ENCODE measurements at places on chromosomes 4 and X.

- no peaks in the 10 kb centered on the region for H3K27me3 ChIP-seq
- H3K4me1 ChIP-seq, result no peaks in the 10 kb centered on the region
- no peak for DNase-seq
- no peak overlapping the region for H3K27ac ChIP-seq
- no peaks in the 10 kb centered on the region for H3K36me3 ChIP-seq
- no peak overlapping the region for H3K4me3 ChIP-seq
Observed at GRCh38 chr4:154084864-154085263, 296.0 kb upstream of the SFRP2 start.

DNA sequence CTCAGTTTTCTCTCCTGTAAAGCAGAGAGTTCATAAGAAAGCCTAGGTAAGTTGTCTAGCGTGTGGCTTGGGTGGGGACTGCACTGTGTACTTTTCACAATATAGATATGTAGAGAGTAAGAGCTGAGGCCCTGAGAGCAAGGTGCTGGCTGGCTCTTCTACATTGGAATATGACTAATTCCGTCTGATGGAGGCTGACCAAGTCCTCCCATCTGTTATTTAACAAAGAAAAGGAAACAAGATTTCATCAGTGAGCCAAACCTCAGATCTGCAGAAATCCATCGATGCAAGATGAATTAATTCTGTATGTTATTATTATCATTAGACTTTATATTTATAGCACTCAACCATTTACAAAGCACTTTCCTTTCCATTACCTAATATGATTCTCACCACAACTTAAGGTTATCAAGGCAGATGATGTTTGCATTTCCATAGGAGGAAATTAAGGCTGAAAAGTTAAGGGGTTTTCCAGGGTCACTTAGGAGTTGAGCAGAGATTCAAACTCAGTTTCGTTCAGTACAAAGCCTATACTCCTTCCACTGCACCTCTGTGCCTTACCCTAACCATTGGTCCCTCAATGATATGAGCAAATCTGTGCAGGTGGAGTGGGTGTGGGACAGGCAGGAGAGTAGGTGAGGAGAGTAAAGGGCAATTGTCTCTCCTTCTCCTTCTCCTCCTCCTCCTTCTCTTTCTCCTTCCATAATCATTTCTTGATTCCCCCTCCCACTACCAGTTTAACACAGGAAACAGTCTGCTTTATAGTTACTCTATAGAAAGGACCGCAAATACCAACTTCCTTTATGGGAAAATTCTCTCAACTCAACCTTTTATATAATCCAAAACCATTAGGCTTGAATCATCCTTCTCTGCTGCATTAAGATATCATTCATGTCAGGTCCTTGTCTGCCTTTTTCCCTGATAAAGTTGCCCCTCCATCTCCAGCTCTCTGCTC, 27.6 kb upstream of the SRD5A3 start:
- H3K36me3 ChIP-seq, result no peaks in the 10 kb centered on the region
- no peak overlapping the region for H3K27ac ChIP-seq
- H3K4me3 ChIP-seq, result no peak overlapping the region
- H3K4me1 ChIP-seq, result peaks cover 17% of the 10 kb centered on the region

DNA sequence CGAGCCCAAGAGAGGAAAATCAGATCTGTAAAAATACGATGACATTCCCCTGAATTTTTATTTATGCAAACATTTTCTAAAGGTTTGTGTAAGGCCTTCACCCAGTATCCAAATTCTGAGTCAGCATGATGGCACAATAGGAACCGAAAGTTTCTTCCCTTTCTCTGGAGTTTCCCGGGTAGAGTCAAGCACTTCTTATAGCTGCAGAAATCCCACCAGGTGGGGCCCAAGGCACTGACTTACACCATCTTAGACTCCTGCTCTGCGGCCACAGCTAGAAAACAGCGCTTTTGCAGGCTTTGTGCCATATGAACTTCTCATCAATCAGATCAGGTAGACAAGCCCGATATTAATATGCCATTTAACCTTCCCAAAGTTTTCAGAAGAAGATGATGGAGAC, 13.4 kb downstream of the LEF1 start:
- no peak overlapping the region for H3K4me3 ChIP-seq
- peak; percentile 49 for DNase-seq
- no peaks in the 10 kb centered on the region for H3K36me3 ChIP-seq
- H3K4me1 ChIP-seq, result no peaks in the 10 kb centered on the region
- no peak overlapping the region for H3K27ac ChIP-seq

DNA sequence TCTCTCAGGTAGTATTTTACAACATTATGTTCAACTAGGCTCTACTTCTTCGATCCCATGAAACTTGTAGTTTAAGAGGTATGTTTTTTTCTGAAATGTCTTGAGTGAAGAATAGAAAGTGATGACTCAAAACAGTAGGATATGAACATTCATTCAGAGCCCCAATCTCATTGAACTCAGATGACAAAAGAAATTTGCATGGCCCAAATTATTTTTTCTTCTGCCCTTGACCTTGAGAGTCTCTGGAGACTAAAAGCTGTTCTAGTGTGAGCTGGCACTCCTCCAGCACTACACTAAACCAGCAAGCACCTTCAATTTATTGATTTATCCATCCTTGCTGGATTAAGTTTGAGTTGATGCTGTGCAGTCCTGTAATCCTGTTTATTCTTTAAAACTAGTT, 4.0 kb downstream of the DCLK2 start:
- peaks cover 19% of the 10 kb centered on the region for H3K4me1 ChIP-seq
- no peak overlapping the region for H3K27ac ChIP-seq
- H3K36me3 ChIP-seq, result no peaks in the 10 kb centered on the region
- peaks cover 28% of the 10 kb centered on the region for H3K27me3 ChIP-seq

GRCh38 chr4:168771251-168771650, 238.8 kb downstream of the CBR4 start:
- H3K4me3 ChIP-seq, result no peak overlapping the region
- no peak overlapping the region for H3K27ac ChIP-seq
- H3K36me3 ChIP-seq, result no peaks in the 10 kb centered on the region
- no peak for DNase-seq
- H3K4me1 ChIP-seq, result peaks cover 43% of the 10 kb centered on the region

DNA sequence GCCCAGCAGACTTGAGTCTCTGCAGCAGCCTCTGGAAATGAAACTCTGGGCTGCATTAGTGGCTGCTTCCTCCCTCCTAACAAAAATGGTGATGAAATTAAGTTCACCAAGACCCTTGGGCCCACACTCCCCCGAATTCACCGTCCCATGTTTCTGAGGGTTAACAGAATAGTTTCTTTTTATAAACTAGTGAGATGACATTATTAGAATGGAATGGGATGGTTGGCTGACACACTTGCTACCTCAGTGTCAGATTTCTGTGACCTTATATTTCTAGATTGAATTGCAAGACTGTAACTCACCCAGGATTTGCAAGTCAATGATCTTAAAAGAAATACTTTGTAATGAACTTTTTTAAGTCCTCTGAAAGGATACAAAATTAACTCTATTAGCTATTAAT, 127.1 kb downstream of the SHROOM3 start:
- H3K4me1 ChIP-seq, result peaks cover 25% of the 10 kb centered on the region
- no peak overlapping the region for H3K27ac ChIP-seq
- H3K4me3 ChIP-seq, result no peak overlapping the region
- no peaks in the 10 kb centered on the region for H3K36me3 ChIP-seq

DNA sequence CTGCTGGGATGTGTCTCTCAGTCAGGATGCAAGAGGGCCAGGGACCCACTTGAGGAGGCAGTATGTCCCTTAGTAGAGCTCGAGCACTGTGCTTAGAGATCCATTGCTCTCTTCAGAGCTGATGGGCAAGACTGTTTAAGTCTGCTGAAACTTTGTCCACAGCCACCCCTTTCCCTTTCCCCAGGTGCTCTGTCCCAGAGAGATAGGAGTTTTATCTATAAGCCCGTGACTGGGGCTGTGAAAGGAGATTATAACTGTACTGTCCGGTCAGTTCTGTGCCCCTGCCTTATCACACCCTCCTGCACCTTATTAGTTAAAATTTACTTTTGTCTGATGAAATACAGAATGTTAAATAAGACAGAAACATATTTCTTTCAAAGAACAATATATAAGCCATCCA, 378.4 kb downstream of the PABPC4L start:
- no peaks in the 10 kb centered on the region for H3K36me3 ChIP-seq
- H3K27ac ChIP-seq, result no peak overlapping the region
- H3K4me1 ChIP-seq, result no peaks in the 10 kb centered on the region
- no peak overlapping the region for H3K4me3 ChIP-seq
- no peak for DNase-seq

DNA sequence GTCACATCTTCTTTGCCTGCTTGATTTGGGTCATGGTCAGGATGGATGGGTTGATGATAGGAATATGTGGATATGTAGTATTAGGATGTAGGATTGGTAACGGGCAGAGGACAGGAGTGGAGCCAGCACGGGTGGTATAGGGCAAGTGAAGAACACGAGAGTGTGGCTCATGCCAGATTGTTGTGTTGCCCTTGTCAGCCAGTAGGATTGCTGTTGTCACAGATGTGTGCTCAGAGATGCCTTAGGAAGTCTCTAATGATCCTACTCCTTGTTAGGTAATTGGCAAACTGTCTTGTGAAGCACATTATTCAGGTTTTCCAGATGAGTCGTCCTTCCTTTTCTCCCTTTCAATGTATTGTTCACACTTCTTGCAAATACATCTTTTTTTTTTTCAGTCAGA, 5.5 kb downstream of the ATP10D start:
- H3K4me3 ChIP-seq, result no peak overlapping the region
- H3K4me1 ChIP-seq, result peaks cover 46% of the 10 kb centered on the region
- no peaks in the 10 kb centered on the region for H3K27me3 ChIP-seq
- H3K27ac ChIP-seq, result no peak overlapping the region
- no peak for DNase-seq
- H3K36me3 ChIP-seq, result no peaks in the 10 kb centered on the region

DNA sequence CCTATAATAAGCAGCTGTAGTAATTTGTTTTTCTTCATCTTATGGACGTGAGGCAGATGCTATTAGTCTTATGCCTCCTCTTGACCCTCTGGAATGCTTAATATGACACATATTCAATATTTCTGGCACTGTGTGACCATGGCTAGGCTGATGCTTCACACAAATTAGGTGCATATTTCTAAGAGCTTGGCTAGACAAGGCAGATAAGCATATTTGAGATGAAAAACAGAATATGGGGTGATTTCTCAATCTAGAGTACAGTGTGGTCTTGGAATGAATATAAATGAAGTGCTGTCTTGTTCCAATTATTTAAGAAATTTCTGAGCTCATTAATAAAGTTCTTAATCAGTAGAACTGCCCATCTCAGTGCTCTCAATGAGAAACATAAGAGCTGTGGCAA, 156.2 kb downstream of the NPNT start:
- H3K36me3 ChIP-seq, result no peaks in the 10 kb centered on the region
- no peak overlapping the region for H3K27ac ChIP-seq
- peaks cover 9% of the 10 kb centered on the region for H3K4me1 ChIP-seq
- H3K4me3 ChIP-seq, result no peak overlapping the region

GRCh38 chr4:54915276-54915675, 210.1 kb downstream of the KDR start:
- no peak overlapping the region for H3K4me3 ChIP-seq
- H3K4me1 ChIP-seq, result no peaks in the 10 kb centered on the region
- H3K27me3 ChIP-seq, result no peaks in the 10 kb centered on the region
- H3K36me3 ChIP-seq, result no peaks in the 10 kb centered on the region

DNA sequence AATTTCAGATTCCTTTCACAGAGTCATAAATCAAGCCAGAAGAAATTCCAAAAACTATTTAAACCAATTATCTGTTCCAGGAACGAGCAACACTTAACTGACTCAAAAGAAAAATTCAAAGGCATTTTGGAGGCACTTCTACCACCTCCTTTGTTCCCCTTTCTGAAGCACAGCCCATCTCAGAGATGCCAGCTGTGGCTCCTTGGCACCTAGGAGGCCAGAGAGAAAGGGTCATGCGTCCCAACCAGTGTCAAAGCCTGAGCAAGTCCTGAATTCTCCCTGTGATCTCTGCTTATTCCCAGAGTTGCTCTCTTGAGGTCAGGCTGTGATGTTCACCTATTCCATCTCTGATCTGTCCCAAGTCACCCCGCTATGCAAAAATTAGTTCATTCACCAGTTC, 105.0 kb upstream of the S100G start:
- H3K4me1 ChIP-seq, result no peaks in the 10 kb centered on the region
- no peaks in the 10 kb centered on the region for H3K36me3 ChIP-seq
- DNase-seq, result no peak

GRCh38 chrX:29281078-29281742, 694.0 kb downstream of the IL1RAPL1 start:
- H3K27ac ChIP-seq, result no peak overlapping the region
- no peaks in the 10 kb centered on the region for H3K36me3 ChIP-seq
- no peaks in the 10 kb centered on the region for H3K27me3 ChIP-seq
- no peaks in the 10 kb centered on the region for H3K4me1 ChIP-seq

DNA sequence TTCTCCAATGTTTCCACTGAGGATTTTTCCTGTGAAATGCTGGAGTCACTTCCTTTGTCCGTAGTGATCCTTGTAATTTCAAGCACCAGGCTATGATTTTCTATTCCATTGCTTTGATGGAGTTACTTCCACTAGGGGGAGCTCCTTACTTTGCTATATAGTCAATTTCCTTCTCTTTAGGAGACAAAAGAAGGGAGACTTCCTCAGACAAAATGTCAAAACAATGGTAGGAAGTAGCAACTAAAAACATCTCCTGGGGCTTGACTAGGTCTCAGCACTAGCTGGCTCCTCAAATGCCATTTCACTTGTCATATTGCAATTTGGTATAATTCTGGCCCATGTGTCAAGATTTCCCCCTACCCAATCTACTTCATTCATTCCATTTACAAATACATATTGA, 24.1 kb downstream of the ZCCHC12 start:
- no peak overlapping the region for H3K4me3 ChIP-seq
- DNase-seq, result no peak
- no peaks in the 10 kb centered on the region for H3K27me3 ChIP-seq

DNA sequence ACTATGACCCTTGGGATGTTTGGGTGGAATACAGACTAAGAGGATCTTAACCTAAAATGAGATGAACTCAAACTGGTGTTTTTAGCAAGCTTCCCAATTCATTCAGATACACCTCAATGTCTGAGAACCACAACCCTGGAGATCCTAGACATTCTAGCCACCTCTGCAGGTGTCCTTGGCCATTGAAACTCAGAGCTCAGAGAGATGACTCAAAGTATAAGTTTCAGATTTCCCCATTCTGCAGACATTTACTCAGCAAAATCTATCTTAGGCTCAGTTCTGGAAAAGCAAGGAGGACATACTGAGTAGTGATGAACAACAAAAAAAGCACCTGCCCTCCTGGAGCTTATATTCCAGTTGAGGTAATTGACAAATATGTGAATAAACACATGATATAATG, 47.8 kb downstream of the COMMD8 start:
- no peaks in the 10 kb centered on the region for H3K4me1 ChIP-seq
- no peaks in the 10 kb centered on the region for H3K36me3 ChIP-seq

DNA sequence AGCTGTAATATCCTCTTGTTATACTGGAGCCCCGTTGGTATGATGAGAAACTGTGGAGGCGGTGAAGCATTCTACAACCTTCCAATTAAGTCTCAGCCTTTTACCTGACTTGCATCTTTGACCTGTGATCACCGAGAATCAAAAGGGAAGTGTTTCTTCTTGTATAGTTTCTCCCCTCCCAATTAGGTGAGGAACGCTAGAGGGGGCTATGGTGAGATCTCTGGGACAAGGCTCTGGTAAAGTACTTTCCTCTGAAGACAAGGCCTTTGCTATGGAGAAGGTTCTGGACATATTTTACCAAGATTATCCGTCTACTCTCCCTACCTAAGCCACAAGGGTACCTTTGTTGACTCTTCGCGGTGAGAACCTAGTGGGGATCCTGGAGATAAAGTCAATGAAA, 111.3 kb downstream of the CBLL2 start:
- H3K27ac ChIP-seq, result no peak overlapping the region
- DNase-seq, result no peak
- no peaks in the 10 kb centered on the region for H3K4me1 ChIP-seq
- no peaks in the 10 kb centered on the region for H3K36me3 ChIP-seq
- H3K27me3 ChIP-seq, result no peaks in the 10 kb centered on the region
